CD4-positive, alpha-beta T cell (primary cell): ENCODE measurements at places on chromosomes 4 and X.

GRCh38 chr4:53055716-53056403 lies 193.7 kb downstream of the RASL11B start:
- DNase-seq = no peak
- no peak overlapping the region for H3K27ac ChIP-seq
- no peaks in the 10 kb centered on the region for H3K27me3 ChIP-seq
- no peaks in the 10 kb centered on the region for H3K36me3 ChIP-seq
- H3K4me3 ChIP-seq = no peak overlapping the region

DNA sequence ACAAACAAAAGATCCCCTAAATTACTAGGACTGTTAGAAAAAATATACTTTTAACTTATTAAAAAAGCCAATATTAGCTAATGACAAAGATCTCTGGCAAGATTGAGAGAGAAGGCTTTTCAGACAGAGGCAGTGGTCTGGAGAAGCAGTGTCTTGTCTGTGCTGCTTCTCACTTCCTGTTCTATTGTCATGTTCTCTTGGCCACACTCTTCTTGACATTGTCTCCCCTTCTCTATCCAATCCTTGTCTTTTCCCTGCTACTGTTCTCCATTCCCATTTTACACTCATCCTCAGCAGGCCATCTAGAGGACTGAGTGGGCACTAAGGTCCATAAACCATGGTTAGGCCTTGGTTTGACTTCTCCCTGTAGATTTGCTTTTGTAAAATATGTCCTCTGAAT lies 14.0 kb upstream of the TAPT1 start:
- no peaks in the 10 kb centered on the region for H3K27me3 ChIP-seq
- H3K27ac ChIP-seq = no peak overlapping the region
- no peaks in the 10 kb centered on the region for H3K4me1 ChIP-seq
- H3K36me3 ChIP-seq = no peaks in the 10 kb centered on the region

DNA sequence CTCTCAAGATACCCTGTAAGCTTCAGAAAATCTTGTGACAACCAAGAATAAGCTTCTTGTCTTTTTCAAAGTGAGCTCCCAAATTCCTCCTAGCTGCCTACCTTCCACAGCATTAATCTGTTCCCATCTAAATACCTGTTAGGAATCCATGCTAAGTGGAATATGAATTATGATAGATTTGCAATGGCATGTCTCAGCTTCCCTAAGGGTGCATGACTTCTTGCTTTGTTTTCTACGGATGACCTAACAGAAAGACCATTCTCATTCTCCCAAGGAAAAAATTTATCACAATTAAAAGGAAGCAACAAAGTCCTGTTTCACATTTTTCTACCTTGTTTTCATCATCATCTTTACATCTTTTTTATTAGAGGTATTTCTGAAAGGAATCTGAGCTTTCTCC lies 532.7 kb downstream of the GRXCR1 start:
- no peaks in the 10 kb centered on the region for H3K4me1 ChIP-seq
- no peaks in the 10 kb centered on the region for H3K36me3 ChIP-seq
- no peaks in the 10 kb centered on the region for H3K27me3 ChIP-seq
- H3K4me3 ChIP-seq = no peak overlapping the region

- peaks cover 30% of the 10 kb centered on the region for H3K4me1 ChIP-seq
- H3K27ac ChIP-seq = peak overlapping the region; percentile 34
- peak; percentile 19 for DNase-seq
- peak overlapping the region; percentile 76 for H3K4me3 ChIP-seq
- H3K27me3 ChIP-seq = no peaks in the 10 kb centered on the region
- H3K36me3 ChIP-seq = no peaks in the 10 kb centered on the region
Observed at GRCh38 chrX:3712870-3713224, 602 bp downstream of the PRKX start.

DNA sequence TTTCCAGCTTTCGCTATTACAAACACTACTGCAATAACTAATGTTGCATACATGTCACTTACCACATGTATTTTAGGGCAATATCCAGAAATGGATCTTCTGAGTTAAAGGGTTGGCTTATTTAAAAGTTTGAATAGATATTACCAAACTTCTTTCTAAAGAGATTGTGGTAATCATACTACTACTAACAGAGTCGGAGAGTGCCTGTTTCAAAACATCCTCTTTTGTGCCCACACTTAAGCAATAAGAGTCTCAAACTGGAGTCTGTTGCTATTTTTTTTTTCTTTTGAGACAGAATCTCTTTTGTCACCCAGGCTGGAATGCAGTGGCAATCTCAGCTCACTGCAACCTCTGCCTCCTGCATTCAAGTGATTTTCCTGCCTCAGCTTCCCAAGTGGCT lies 35.8 kb downstream of the FGFBP1 start:
- no peaks in the 10 kb centered on the region for H3K36me3 ChIP-seq
- peaks cover under 1% of the 10 kb centered on the region for H3K27me3 ChIP-seq
- no peak for DNase-seq
- no peak overlapping the region for H3K27ac ChIP-seq

- no peaks in the 10 kb centered on the region for H3K36me3 ChIP-seq
- H3K27ac ChIP-seq = no peak overlapping the region
- DNase-seq = no peak
Observed at GRCh38 chr4:7893539-7893938, 46.1 kb downstream of the AFAP1 start.

DNA sequence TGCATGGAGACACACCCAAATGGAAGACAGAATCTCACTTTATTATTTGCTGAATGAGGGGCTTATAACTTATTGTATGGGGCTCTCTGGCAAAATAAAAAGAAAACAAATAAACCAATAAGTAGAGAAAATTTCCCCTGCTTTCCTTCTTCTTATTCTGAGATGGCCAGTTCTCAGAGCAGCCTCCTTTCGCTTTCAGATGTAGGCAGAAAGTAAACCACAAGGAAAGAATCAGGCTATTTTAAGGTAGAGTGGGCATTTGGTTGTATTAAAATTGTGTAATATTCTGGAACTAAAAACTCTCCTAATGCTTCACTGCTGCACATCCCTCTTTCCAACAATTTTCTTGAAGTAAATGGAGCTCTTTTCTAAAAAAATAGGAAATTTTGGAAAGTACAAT lies 241.8 kb downstream of the GALNTL6 start:
- no peaks in the 10 kb centered on the region for H3K27me3 ChIP-seq
- no peak overlapping the region for H3K27ac ChIP-seq
- no peak for DNase-seq
- H3K36me3 ChIP-seq = no peaks in the 10 kb centered on the region
- H3K4me3 ChIP-seq = no peak overlapping the region

- H3K4me1 ChIP-seq = no peaks in the 10 kb centered on the region
- H3K4me3 ChIP-seq = no peak overlapping the region
- H3K27ac ChIP-seq = no peak overlapping the region
- no peak for DNase-seq
Observed at GRCh38 chr4:59223292-59223941, 1976.7 kb upstream of the ADGRL3 start.

GRCh38 chrX:118823263-118824172 lies at the start of gene ZCCHC12:
TSS of gene ZCCHC12 (plus strand) at chrX:118823824. CDS start at chrX:118825245, 1,421 bp downstream.
- peak within 1 kb of the TSS; percentile 40 for H3K4me3 ChIP-seq
- peaks cover 27% of the 10 kb centered on the region for H3K27me3 ChIP-seq
- H3K36me3 ChIP-seq = no peaks in the 10 kb centered on the region
- peak; percentile 21 for DNase-seq
- no peak within 1 kb of the TSS for H3K27ac ChIP-seq

- no peak overlapping the region for H3K27ac ChIP-seq
- DNase-seq = no peak
- no peak overlapping the region for H3K4me3 ChIP-seq
- no peaks in the 10 kb centered on the region for H3K36me3 ChIP-seq
Observed at GRCh38 chr4:115219862-115220261, 106.4 kb upstream of the NDST4 start.

- peaks cover 14% of the 10 kb centered on the region for H3K27me3 ChIP-seq
- H3K4me3 ChIP-seq = no peak overlapping the region
- no peak for DNase-seq
- no peak overlapping the region for H3K27ac ChIP-seq
- no peaks in the 10 kb centered on the region for H3K4me1 ChIP-seq
Observed at GRCh38 chr4:95541889-95542607, 6.7 kb downstream of the UNC5C start.

- H3K27ac ChIP-seq = no peak overlapping the region
- no peaks in the 10 kb centered on the region for H3K27me3 ChIP-seq
- DNase-seq = no peak
- H3K4me1 ChIP-seq = no peaks in the 10 kb centered on the region
Observed at GRCh38 chrX:135944486-135944885, 29.3 kb downstream of the MMGT1 start.

- no peaks in the 10 kb centered on the region for H3K27me3 ChIP-seq
- no peaks in the 10 kb centered on the region for H3K36me3 ChIP-seq
- no peak overlapping the region for H3K4me3 ChIP-seq
- no peak for DNase-seq
- H3K27ac ChIP-seq = no peak overlapping the region
Observed at GRCh38 chr4:81003597-81004111, 26.9 kb upstream of the BMP3 start.

GRCh38 chr4:20395160-20395773 lies 143.6 kb downstream of the SLIT2 start:
- H3K4me1 ChIP-seq = no peaks in the 10 kb centered on the region
- DNase-seq = no peak

GRCh38 chr4:107832275-107832807 lies 7.6 kb downstream of the SGMS2 start:
- H3K27ac ChIP-seq = no peak overlapping the region
- no peaks in the 10 kb centered on the region for H3K4me1 ChIP-seq
- H3K4me3 ChIP-seq = no peak overlapping the region

DNA sequence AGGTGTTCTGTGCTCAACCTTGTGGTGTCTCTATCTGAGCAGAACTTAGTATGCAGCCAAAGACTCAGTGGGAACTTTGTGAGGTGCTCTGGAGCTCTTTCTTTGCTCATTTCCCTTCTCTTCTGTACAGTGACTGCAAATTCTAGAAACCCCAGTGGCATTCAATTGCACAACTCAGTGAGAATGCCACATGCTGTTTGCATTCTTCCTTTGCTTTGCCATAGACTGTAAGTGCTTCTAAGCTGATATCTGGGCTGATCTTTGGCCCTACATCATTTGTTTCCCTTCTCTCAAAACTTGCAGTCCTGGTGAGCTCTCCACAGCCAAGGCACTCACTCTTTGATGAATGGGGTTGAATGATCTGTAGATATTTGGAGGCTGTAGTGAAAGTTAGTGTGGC lies 7.0 kb downstream of the PNMA3 start:
- no peak overlapping the region for H3K27ac ChIP-seq
- H3K27me3 ChIP-seq = no peaks in the 10 kb centered on the region
- no peaks in the 10 kb centered on the region for H3K4me1 ChIP-seq

GRCh38 chr4:169079942-169080827 lies 70.1 kb upstream of the CBR4 start:
- H3K27me3 ChIP-seq = peaks cover 2% of the 10 kb centered on the region
- DNase-seq = no peak
- H3K27ac ChIP-seq = no peak overlapping the region
- H3K4me3 ChIP-seq = no peak overlapping the region

- no peaks in the 10 kb centered on the region for H3K36me3 ChIP-seq
- no peaks in the 10 kb centered on the region for H3K27me3 ChIP-seq
- H3K4me1 ChIP-seq = no peaks in the 10 kb centered on the region
- H3K27ac ChIP-seq = no peak overlapping the region
- no peak for DNase-seq
Observed at GRCh38 chr4:93416344-93417128, 412.0 kb upstream of the ATOH1 start.

DNA sequence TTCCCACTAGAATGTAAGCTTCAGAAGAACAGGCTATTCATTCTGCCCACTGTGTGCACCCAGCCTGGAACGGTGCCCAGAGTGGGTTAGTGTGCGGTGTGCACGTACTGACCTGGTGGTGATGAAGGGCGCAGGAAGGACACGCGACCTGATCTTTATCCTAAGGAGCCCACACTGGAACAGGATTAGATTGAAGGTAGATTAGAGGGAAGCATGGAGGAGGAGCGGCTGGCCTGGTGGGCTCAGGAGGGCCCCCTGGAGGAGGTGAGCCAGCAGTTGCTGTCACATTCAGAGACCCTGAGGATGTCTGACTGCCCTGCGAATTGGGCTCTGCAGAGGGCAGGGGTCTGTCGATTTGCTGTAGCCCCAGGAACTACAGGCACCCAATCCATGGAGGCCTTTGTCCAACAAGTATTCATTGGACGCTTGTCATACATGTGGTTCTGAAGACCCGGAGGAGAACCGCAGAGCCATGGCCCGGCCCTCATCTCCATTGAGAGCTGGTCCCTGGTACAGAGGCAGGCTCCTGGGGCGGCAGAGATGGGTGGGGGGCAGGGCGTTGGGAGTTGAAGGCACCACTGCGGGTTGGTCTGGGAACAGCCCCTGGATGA lies 73.2 kb downstream of the HTRA3 start:
- no peaks in the 10 kb centered on the region for H3K27me3 ChIP-seq
- no peak overlapping the region for H3K27ac ChIP-seq
- H3K36me3 ChIP-seq = no peaks in the 10 kb centered on the region

- no peak overlapping the region for H3K4me3 ChIP-seq
- DNase-seq = no peak
- no peaks in the 10 kb centered on the region for H3K36me3 ChIP-seq
- no peak overlapping the region for H3K27ac ChIP-seq
- peaks cover 3% of the 10 kb centered on the region for H3K4me1 ChIP-seq
Observed at GRCh38 chr4:9997886-9998285, 23.4 kb downstream of the SLC2A9 start.

DNA sequence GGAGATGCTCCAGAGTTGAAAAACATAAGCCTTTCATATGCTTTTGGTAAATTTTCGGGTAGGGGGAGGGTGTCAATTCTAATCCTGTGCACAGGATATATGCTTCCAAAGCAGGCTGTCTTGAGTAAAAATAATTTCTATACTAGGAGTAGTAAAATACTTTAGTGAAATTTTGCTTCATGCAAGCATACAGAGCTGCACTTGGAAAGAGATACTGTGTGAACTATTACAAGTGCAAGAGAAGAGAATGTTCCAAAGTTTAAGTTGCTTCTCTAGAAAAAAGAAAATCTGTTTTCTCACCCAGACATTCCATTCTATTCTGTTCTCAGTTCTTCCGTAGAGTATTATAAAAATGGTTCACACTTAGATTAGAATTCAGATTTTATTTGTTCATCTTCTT lies 324.6 kb upstream of the AADAT start:
- H3K27me3 ChIP-seq = no peaks in the 10 kb centered on the region
- H3K36me3 ChIP-seq = no peaks in the 10 kb centered on the region
- no peaks in the 10 kb centered on the region for H3K4me1 ChIP-seq
- H3K4me3 ChIP-seq = no peak overlapping the region
